Fibroblast of villous mesenchyme (primary cell): ENCODE measurements at places on chromosomes 2 and 18. TPM values are rescaled to one million over a fixed set of nuclear protein-coding genes. Genes with fewer than 3 reads are reported as not detected.

The FHOD3 gene
- total RNA-seq, result 5.2 TPM in 2 replicates

The C2orf72 gene
- not detected in 2 replicates for total RNA-seq

The ARHGAP25 gene
- 3.0 and 3.5 TPM in 2 replicates for total RNA-seq

GRCh38 chr18:32111706-32112105 lies 20.0 kb downstream of the RNF138 start:
- no peak for DNase-seq

DNA sequence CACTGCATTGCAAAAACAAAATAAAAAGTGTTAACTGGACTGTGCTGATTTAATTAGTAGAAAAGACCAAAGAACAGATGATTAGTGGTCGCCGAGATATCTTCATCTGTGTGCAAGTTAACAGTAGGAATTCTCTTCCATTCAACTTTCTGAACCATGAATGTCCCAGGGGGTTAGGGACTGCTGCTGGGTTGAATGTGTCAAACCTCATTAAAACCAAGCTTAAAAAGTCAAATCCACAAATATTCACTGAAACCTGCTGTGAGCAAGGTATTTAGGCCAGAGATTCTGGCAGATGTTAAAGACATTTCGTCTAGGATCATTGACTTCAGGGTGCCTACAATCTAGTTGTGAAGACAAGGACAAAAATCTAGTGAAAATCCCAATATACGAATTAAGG lies 58.7 kb downstream of the STPG4 start:
- DNase-seq, result no peak

DNA sequence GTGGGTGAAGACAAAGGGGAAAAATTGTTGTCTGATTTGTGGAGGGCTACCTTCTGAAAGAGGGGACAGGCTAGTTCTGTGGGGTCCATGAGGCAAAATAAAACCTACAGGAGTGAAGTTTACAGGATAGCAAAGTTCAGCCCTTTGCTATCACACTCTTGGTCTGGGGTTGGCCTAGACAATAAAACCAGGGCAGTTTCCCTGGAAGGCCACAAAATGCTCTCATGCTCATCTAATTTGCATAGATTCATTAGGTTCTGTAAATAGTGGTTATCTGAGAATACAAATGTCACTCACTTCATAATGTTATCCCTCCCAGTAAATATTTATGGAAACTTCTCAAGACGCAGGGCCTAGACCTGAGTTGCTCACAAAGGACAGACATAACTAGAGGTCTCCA lies 63.6 kb downstream of the INSIG2 start:
- no peak for DNase-seq

GRCh38 chr2:157172239-157172638 lies 85.3 kb upstream of the GALNT5 start:
- peak; percentile 17 for DNase-seq

The CSRNP3 gene
- total RNA-seq, result 2.6 and 2.9 TPM in 2 replicates

DNA sequence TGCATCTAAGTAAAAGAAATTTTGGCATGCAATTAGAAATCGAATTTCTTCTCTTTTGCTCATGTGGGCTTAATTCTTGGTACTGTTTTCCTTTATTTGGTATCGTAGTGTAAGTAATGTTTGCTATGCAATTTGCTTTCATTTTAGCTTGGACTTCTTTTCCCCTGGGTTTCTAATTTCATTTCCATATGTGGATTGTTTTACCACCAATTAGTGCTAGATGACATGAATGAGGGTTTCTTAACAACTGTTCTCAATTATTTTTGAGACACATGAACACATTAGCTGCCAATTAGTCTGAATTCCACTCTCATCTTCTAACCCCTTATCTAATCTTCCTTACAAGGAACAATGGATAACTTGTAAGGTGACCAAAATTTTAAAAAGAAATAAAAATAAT lies 1047.2 kb upstream of the PIK3C3 start:
- DNase-seq, result no peak

GRCh38 chr2:230578106-230578505 lies 134.5 kb upstream of the CAB39 start:
- no peak for DNase-seq

- DNase-seq, result peak; percentile 32
These were observed 576 bp downstream of the NYAP2 start for GRCh38 chr2:225400060-225400511.

DNA sequence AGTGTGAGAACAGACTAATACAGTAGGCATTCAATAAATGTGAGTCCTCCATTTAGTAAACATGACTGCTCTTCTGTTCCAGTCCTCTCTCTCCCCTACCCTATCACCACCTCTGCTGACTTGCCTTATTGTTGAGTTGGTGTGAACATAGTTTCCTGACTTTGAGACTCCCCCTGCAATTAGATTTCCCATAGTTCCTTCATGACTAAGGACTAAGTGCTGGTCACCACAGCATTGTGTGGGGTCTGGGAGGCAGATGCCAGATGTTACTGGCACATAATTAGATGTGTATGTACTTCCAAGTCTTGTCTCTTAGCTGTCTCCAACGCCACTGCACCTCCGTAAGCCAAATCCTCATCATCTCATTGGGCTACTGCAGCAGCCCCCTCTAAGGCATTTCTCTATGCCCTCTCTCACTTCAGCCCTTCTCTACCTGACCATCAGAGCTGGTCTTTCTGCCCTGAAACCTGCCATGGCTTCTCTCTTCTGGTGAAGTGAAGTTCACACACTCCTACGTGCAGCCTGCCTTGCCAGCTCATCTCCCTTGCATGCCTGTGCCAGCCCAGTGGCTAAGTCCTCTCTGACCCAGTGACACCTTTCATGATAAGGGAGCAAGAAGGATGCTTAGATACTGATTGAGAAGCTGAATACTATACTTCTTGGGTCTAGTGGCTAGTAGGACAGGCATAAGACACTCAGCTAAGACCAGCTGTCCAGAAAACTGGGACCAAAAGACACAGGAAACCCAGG lies 81.6 kb upstream of the ALPP start:
- no peak for DNase-seq

DNA sequence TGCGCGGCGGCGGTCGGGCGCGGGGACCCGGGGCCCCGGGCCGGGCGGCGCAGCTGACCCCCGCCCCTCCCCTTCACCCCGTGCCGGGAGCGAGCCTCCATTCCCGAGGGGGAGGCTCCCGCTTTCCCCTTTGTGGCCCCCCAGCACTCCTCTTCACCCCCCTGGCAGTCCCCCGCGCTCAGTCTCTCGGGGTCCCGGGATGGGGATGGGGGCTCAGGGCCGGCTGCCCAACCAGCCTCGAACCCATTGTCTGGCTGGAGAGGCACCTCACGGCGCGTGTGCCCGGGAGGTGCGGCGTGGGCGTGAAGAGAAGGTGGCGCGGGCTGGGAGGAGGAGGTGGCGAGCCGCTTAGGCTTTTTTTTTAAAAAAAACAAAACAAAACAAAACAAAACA lies 748 bp downstream of the FMNL2 start:
- DNase-seq, result no peak

The SNORC gene
- 0.86 and 0.97 TPM in 2 replicates for total RNA-seq

The SLC23A3 gene
- total RNA-seq, result 0.64 and 0.86 TPM in 2 replicates

DNA sequence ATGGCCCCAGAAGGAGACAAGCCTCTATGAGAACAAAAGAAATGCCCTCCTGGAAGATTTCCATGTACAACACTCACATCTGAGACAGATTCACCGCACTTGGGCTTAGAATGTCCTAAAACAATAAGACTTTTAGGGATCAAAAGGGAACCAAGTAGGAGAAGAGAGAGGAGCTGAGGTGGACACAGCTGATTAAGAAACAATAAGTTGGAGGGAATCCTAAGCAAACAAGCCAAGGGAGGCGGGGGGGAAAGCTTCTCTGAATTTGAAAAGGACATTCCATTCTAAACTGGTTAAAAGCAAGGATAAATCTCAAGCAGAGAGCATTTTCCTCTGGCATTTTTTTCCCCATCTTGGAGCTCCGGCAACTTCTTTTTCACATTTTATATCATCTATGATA lies 9.9 kb downstream of the ACVR1 start:
- DNase-seq, result peak; percentile 8

GRCh38 chr2:167181134-167181533 lies 292.9 kb downstream of the XIRP2 start:
- DNase-seq, result no peak
